ENCODE measurements at places on chromosomes 3 and 15. TPM values are rescaled to one million over a fixed set of nuclear protein-coding genes. Genes with fewer than 3 reads are reported as not detected.

GRCh38 chr3:155130001-155130400, 49.9 kb downstream of the MME start:
- no peaks in the 10 kb centered on the region for H3K4me1 ChIP-seq
- no peak overlapping the region for H3K27ac ChIP-seq
- H3K36me3 ChIP-seq: no peaks in the 10 kb centered on the region
- no peak for DNase-seq
- no peak overlapping the region for H3K4me3 ChIP-seq

DNA sequence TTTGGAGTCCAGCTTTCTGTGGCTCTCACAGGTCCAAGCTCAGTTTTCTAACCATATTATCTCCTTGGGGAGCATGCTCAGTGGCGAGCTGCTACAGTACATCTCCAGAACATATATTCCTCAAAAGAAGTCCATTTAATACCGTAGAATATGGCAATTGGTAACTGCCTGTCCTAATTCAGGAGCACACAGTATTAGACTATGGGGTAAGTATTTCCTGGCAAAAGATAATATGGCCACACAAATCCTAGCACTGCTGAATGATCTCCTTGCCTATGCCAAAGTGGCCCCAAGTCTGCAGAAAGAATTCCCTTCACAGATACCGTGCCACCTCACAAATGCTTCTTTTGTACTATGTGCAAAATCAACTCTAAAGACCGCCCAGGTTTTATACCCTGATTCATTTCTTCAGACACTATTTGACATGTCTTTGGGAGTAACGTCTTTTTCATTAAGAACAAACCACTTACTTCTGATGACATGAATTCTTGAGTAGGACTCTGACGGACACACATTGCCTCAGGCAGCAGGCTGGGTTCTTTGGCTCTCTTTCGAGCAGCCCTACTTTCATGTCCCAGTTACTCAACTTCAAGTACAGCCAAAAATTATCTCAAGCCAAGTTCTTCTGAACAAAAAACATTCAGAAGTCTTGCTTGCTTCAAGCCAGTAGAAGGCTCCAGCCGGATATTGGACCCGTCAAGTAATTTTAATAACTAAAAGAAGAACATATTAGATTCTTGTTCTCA, 368.3 kb upstream of the DCBLD2 start:
- peak; percentile 16 for DNase-seq
- no peaks in the 10 kb centered on the region for H3K36me3 ChIP-seq
- no peak overlapping the region for H3K4me3 ChIP-seq
- no peaks in the 10 kb centered on the region for H3K4me1 ChIP-seq
- H3K27me3 ChIP-seq: no peaks in the 10 kb centered on the region

DNA sequence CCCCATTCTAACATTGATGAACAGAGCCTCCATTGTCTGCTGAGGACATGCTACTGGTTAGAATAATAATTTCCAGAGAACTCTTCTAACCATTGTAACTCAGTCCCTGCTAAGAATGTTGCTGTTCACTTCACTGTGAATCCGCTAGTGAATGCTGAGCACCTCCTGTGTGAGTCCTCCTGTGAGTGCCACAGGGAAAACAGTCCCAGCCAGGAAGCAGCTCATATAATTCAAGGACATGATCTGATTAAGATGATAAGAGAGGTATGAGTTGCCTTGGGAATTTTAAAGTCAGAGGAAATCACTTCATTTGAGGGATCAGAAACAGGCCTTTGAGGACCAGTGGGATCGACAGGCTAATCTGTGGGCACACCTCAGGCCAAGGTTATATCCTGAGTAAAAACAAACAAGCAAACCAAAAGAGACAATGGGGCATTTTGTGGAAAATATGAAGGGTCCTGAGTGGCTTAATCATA, 33.9 kb upstream of the GPR160 start:
- no peak overlapping the region for H3K27ac ChIP-seq
- no peaks in the 10 kb centered on the region for H3K27me3 ChIP-seq
- H3K4me1 ChIP-seq: peaks cover 4% of the 10 kb centered on the region
- no peaks in the 10 kb centered on the region for H3K36me3 ChIP-seq

Gene UROC1
- total RNA-seq: under 0.01 TPM

Gene RTF1
- total RNA-seq: 31.5 TPM

Gene SCN11A
- 0.50 TPM for total RNA-seq

Gene HRH1
- total RNA-seq: 0.24 TPM

Gene NR1I2
- 0.61 TPM for total RNA-seq

GRCh38 chr3:194098843-194099183, 37.1 kb upstream of the HES1 start:
- H3K27me3 ChIP-seq: no peaks in the 10 kb centered on the region
- H3K4me3 ChIP-seq: no peak overlapping the region
- no peaks in the 10 kb centered on the region for H3K4me1 ChIP-seq
- no peak overlapping the region for H3K27ac ChIP-seq

DNA sequence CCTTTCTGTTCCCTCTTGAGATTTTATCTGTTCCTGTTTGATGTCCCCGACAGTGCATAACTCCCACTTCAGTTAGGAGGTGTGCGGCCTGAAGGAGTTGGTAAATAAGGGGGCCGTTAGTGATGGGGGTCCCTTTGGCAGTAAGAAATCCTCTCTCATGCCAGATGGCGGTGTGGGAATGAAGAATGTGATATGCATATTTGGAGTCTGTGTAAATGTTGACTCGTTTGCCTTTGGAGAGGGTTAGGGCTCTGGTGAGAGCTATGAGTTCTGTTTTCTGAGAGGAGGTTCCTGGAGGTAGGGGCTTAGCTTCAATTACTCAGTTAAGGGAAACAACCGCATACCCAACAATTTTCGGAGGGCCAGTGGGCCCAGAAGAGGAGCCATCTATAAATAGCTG, 38.8 kb upstream of the RNF7 start:
- H3K27me3 ChIP-seq: no peaks in the 10 kb centered on the region
- peak; percentile 8 for DNase-seq
- no peaks in the 10 kb centered on the region for H3K4me1 ChIP-seq

Gene SLC6A1
- total RNA-seq: 0.55 TPM

Gene THSD4
- 29.5 TPM for total RNA-seq

Gene RAMAC
- 19.3 TPM for total RNA-seq

Gene SNRK
- total RNA-seq: 22.8 TPM

GRCh38 chr15:82040390-82040789, 5.4 kb downstream of the MEX3B start:
- DNase-seq: no peak
- no peak overlapping the region for H3K27ac ChIP-seq
- H3K27me3 ChIP-seq: no peaks in the 10 kb centered on the region
- no peaks in the 10 kb centered on the region for H3K36me3 ChIP-seq
- H3K4me3 ChIP-seq: no peak overlapping the region

- H3K4me1 ChIP-seq: no peaks in the 10 kb centered on the region
- H3K36me3 ChIP-seq: no peaks in the 10 kb centered on the region
- no peak for DNase-seq
- no peak overlapping the region for H3K27ac ChIP-seq
- no peak overlapping the region for H3K4me3 ChIP-seq
Measured at GRCh38 chr3:54433846-54434245, 311.5 kb downstream of the CACNA2D3 start.

DNA sequence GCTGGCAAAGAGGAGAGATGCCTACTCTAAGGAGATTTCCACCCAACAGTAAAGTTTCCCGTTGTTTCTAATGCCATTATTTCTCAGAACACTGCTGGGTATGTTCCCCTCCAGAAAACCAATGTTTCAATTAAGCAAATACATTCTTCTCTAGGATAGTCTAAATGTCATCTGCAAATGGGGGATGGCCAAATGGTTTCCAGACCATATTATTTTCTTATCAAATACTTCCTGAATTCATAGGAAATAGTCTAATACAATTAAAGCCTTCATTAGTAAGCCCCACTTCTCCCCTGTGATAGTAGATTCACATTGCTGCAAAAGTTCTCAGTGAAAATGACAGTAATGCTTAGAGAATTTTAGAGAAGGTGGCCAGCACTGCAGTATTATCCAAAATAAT, 716.6 kb downstream of the GRM7 start:
- H3K36me3 ChIP-seq: no peaks in the 10 kb centered on the region
- no peaks in the 10 kb centered on the region for H3K4me1 ChIP-seq
- H3K4me3 ChIP-seq: no peak overlapping the region
- no peak for DNase-seq
- H3K27ac ChIP-seq: no peak overlapping the region
- no peaks in the 10 kb centered on the region for H3K27me3 ChIP-seq

Gene DLG1
- total RNA-seq: 60.5 TPM

Gene GHRL
- total RNA-seq: not detected

- peaks cover 7% of the 10 kb centered on the region for H3K4me1 ChIP-seq
- H3K27me3 ChIP-seq: peaks cover 3% of the 10 kb centered on the region
- H3K36me3 ChIP-seq: no peaks in the 10 kb centered on the region
- H3K4me3 ChIP-seq: no peak overlapping the region
- H3K27ac ChIP-seq: no peak overlapping the region
Measured at GRCh38 chr15:40293006-40293405, 10.1 kb upstream of the ANKRD63 start.

DNA sequence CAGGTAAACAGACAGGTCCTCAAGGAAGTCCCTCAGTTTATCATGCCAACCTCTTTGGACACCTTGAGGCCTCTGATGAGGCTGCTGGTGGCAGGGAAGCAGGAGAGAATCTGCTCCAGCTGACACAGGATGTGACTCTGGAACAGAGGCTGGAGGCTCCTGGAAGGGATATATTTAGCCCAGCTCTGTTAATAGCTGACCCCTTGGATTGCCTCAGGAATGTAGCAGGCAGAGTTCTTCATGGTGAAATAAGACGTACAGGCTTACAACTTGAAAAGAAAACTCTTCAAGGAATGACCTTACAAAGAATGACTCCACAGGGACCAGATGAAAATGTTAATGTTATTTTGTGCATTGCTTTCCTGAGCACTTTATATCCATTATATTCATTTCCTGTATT, 90.5 kb downstream of the AQP9 start:
- H3K4me1 ChIP-seq: no peaks in the 10 kb centered on the region
- H3K4me3 ChIP-seq: no peak overlapping the region
- no peaks in the 10 kb centered on the region for H3K27me3 ChIP-seq
- no peaks in the 10 kb centered on the region for H3K36me3 ChIP-seq
- no peak overlapping the region for H3K27ac ChIP-seq

GRCh38 chr3:195512798-195513345, 30.3 kb downstream of the PPP1R2 start:
- H3K36me3 ChIP-seq: peaks cover 21% of the 10 kb centered on the region
- H3K27me3 ChIP-seq: no peaks in the 10 kb centered on the region
- no peak overlapping the region for H3K27ac ChIP-seq
- H3K4me1 ChIP-seq: no peaks in the 10 kb centered on the region
- no peak for DNase-seq

GRCh38 chr15:89912145-89912673, 543 bp downstream of the ARPIN start:
- H3K4me1 ChIP-seq: peaks cover 8% of the 10 kb centered on the region
- H3K4me3 ChIP-seq: peak overlapping the region; percentile 79
- no peaks in the 10 kb centered on the region for H3K36me3 ChIP-seq
- peak; percentile 30 for DNase-seq
- H3K27ac ChIP-seq: no peak overlapping the region
- H3K27me3 ChIP-seq: no peaks in the 10 kb centered on the region

DNA sequence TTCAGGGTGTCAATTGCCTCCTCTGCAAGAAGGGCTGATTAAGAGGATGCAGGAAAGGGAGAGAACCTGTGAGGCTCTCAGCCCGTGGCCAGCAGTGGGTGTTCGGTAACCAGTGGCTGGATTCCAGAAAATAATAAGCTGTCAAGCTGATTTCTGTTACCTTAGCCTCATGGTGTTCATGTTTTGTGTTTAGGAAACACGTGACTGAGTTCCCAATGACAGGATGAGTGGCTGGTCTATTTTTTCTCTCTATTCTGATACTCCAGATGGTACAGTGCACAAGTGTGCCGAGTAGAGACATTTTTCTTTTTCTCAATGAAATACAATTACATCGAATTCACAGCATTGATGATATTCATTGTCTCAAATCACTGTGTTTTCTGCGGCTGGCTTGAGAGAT, 43.6 kb downstream of the EDEM1 start:
- H3K27me3 ChIP-seq: no peaks in the 10 kb centered on the region
- no peak overlapping the region for H3K27ac ChIP-seq
- H3K36me3 ChIP-seq: no peaks in the 10 kb centered on the region
- no peak for DNase-seq
- H3K4me3 ChIP-seq: no peak overlapping the region

- peak within 1 kb of the TSS; percentile 83 for H3K27ac ChIP-seq
- H3K36me3 ChIP-seq: no peaks in the 10 kb centered on the region
- peak within 1 kb of the TSS; percentile 94 for H3K4me3 ChIP-seq
Measured at GRCh38 chr15:90001062-90001682, at the start of gene ZNF710. TSS of gene ZNF710 (plus strand) at chr15:90001324. CDS start at chr15:90067138, 65,814 bp downstream.

DNA sequence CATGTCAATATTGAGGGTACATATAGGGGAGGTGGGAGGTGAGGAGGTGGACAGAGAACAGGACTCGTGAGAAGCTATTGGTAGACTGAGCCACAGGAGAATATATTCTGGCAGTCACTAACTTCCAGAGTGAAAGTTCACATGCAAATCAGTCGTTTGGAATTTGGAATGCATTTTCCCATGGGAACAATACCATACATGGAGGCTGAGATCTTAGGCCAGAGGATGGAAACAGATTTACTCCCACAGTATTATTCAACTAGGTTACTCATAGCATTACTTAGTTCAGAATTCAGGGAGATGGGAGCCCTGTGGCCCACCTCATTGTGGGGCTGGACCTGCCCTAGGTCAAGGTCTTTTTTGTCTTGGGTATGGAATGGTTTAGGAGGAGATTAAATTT, 36.4 kb upstream of the ABHD2 start:
- H3K4me3 ChIP-seq: no peak overlapping the region
- H3K27me3 ChIP-seq: no peaks in the 10 kb centered on the region
- no peaks in the 10 kb centered on the region for H3K4me1 ChIP-seq
- no peak overlapping the region for H3K27ac ChIP-seq

- DNase-seq: peak; percentile 98
- H3K4me1 ChIP-seq: peaks cover 13% of the 10 kb centered on the region
- no peaks in the 10 kb centered on the region for H3K36me3 ChIP-seq
- H3K27me3 ChIP-seq: no peaks in the 10 kb centered on the region
Measured at GRCh38 chr15:74598126-74598842, 17.4 kb upstream of the CLK3 start.

Gene ASB7
- 25.2 TPM for total RNA-seq

- H3K36me3 ChIP-seq: no peaks in the 10 kb centered on the region
- H3K27me3 ChIP-seq: no peaks in the 10 kb centered on the region
- peaks cover 6% of the 10 kb centered on the region for H3K4me1 ChIP-seq
- no peak overlapping the region for H3K27ac ChIP-seq
- H3K4me3 ChIP-seq: no peak overlapping the region
Measured at GRCh38 chr3:152499791-152500385, 231.2 kb downstream of the MBNL1 start.

- peak; percentile 52 for DNase-seq
- peaks cover 4% of the 10 kb centered on the region for H3K27me3 ChIP-seq
- no peaks in the 10 kb centered on the region for H3K36me3 ChIP-seq
- H3K4me1 ChIP-seq: no peaks in the 10 kb centered on the region
- no peak overlapping the region for H3K4me3 ChIP-seq
Measured at GRCh38 chr15:87477737-87478686, 778.5 kb downstream of the NTRK3 start.

Gene LYZL4
- not detected for total RNA-seq

GRCh38 chr3:170012683-170013400, 25.0 kb upstream of the GPR160 start:
- no peaks in the 10 kb centered on the region for H3K4me1 ChIP-seq
- DNase-seq: no peak
- H3K27ac ChIP-seq: no peak overlapping the region
- no peaks in the 10 kb centered on the region for H3K36me3 ChIP-seq

GRCh38 chr15:80445300-80446041, 41.3 kb downstream of the ARNT2 start:
- H3K4me3 ChIP-seq: no peak overlapping the region
- DNase-seq: no peak
- no peaks in the 10 kb centered on the region for H3K36me3 ChIP-seq
- no peak overlapping the region for H3K27ac ChIP-seq
- no peaks in the 10 kb centered on the region for H3K4me1 ChIP-seq

Data from adrenal gland (tissue), 19 donors.